HCT116 (cell line): ENCODE measurements at places on chromosomes 13 and 19. TPM values are rescaled to one million over a fixed set of nuclear protein-coding genes. Genes with fewer than 3 reads are reported as not detected.

KLK15 gene
- not detected for total RNA-seq

- no peak for DNase-seq
Measured at GRCh38 chr13:88074794-88075510, 403.8 kb downstream of the SLITRK5 start.

NLRP9 gene
- total RNA-seq: not detected

DNA sequence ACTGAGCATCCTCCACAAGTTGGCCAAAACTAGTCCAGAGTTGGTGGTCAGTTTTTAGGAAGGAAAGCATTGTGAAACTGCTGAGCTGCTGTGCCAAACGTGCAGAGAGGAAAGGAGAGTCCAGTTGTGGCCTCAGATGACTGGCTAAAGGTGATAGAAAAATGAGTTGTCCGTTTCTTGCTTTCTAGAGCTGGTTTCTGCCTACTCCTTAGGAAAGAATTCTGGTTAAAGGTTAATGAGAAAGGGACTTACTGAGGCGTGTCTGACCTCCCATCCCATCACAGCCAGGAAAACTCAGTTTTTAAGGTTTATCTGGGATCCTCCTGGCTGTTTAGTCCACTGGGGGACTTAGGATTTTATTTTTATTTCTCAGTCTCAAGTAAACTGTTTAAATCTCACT lies 1186.3 kb downstream of the UQCRFS1 start:
- DNase-seq: no peak

DNA sequence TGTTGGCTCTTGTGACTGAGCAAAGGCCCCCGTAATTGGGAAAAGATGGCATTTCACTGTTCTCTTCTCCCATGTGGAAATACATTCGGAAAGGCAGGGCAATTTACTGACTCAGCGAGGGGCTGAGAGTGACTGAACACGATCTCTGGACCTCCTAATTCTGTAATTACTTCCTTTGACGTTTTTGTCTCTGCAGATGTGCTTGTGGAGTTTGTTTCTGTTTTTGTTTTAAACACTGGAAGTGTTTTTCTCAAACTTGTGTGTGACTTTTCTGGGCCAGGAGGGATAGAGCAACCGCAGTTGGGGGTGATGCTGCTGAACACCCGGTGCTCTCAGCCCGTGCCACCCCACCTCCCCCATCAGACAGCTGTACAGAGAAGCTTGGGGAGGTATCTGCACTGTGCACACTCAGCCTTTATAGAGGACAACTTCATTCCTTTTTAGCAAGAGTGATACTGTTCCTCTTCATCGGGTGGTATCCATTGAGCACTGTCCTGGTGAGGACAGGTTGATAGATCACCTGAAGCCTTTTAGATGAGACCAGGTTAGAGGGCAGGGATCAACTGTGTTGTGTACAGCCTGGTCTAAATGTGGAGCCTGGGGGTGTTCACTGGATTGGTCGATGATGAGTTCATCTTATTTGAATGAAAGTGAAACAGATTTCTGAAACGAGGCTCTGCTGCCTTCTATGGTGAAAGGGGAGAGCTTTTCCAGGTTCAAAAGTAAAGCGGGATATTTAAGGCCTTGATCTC lies 117.4 kb downstream of the ESD start:
- DNase-seq: no peak
